ENCODE measurements at places on chromosomes 6 and 20. TPM values are rescaled to one million over a fixed set of nuclear protein-coding genes. Genes with fewer than 3 reads are reported as not detected.
A peak's percentile ranks its signal among the peaks of the same experiment; 100 is the strongest.

SLC32A1 gene
- not detected for total RNA-seq

ZNF343 gene
- 3.7 TPM for total RNA-seq

VAPB gene
- 11.6 TPM for total RNA-seq

CYP24A1 gene
- total RNA-seq = not detected

VSTM2L gene
- 3.0 TPM for total RNA-seq

WFDC12 gene
- total RNA-seq = not detected

DNA sequence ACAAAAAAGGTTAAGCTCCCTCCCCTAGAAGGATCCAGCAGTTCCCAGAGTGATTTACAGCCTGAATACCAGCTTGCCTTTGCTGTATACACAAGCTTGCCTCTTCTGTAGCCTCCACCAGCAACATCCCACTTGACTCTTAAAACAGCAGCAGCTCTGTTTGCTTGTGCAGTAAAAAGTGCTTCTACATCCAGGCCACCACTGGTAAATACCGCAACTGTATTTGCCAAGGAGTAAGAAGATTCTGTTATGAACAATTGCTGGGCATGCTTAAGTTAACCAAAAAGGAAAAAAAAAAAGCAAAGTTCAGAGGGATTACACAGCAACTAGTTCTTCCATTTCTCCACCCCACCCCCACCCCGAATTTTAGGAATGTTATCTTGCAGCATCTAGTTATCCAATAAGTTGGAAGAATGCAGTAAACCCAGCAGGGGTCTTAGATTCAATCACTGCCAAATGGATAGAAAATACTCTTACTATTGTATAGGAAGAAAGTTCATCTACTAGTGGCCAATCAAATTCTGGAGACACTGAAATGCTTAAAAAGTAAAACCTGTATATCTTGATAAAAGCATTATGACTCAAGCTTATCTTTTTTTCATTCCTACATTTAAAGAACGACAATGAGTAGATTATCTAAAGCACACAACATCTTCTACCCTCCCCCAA lies 4.8 kb downstream of the SALL4 start:
- no peak for DNase-seq

- peak; percentile 36 for DNase-seq
Measured at GRCh38 chr6:36028088-36028876, 674 bp downstream of the MAPK14 start.

GRCh38 chr20:32664012-32664677 lies 9.6 kb downstream of the C20orf203 start:
- DNase-seq = no peak

DNA sequence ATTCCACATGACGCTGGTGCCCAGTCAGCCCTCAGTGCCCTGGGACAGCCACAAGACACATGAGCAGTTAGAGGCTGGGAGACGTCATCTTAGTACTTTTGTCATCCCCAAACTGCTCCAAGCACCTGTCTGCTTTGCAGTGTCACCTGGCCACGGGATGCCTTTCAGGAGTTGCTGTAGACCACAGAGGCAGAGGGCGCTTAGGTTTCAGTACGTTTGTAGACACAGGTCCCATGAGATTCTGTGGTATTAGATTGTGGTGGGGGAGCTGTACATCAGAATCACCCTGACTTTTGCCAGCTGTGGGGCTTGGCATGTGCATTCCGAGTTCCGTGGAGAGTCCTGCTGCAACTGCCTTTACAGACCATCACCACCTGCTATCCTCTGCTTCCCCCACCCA lies 16.7 kb downstream of the MAVS start:
- no peak for DNase-seq

GRCh38 chr20:1418350-1418749 lies 25.5 kb upstream of the FKBP1A start:
- no peak for DNase-seq

GRCh38 chr20:32535316-32535952 lies 49.7 kb downstream of the NOL4L start:
- DNase-seq = no peak

DNA sequence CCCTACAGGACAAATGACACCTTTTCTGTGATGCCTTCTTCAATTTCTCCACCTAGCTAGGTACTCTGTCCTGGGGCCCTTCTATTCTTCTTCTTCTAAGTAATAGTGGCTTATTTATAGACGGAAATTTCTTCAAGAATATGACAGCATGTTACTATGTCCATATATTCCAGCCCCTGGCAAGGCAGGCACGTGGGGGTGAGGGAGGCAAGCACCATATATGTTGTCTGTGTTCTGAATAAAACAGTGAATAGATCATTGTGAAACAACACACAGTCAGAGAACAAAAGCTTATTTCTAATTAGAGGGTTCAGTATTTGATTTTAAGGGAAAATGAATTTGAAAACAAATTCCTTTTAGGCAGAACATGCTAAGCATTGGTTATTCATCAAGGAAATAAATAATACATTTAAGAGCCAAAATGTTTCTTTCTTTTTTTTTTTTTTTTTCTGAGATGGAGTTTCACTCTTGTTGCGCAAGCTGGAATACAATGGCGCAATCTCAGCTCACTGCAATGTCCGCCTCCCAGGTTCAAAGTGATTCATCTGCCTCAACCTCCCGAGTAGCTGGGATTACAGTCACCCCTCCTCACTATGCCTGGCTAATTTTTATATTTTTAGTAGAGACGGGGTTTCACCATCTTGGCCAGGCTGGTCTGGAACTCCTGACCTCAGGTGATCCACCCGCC lies 6.2 kb downstream of the HEBP2 start:
- no peak for DNase-seq

Data from transverse colon (tissue), 4 donors.